ENCODE measurements at places on chromosomes 4 and X. TPM values are rescaled to one million over a fixed set of nuclear protein-coding genes. Genes with fewer than 3 reads are reported as not detected.

The LRIT3 gene
- total RNA-seq, result not detected

The SLC49A3 gene
- total RNA-seq, result 14.6 TPM

The ATOH1 gene
- total RNA-seq, result not detected

The PAGE2 gene
- total RNA-seq, result not detected

The CSN1S1 gene
- not detected for total RNA-seq

The CENPVL2 gene
- not detected for total RNA-seq

The XK gene
- 9.0 TPM for total RNA-seq

The TCEAL2 gene
- total RNA-seq, result 0.27 TPM

All from Right ventricle myocardium superior (tissue), 1 donor.